ENCODE measurements at places on chromosomes 3 and 15. TPM values are rescaled to one million over a fixed set of nuclear protein-coding genes. Genes with fewer than 3 reads are reported as not detected.

The ITPKA gene
- 1.3 TPM for total RNA-seq

The MGA gene
- 111 TPM for total RNA-seq

The CCDC191 gene
- total RNA-seq, result 9.1 TPM

The SPATA12 gene
- total RNA-seq, result not detected

The CLEC3B gene
- total RNA-seq, result 14.7 TPM

The SLC51A gene
- not detected for total RNA-seq

The GOLGA8S gene
- under 0.01 TPM for total RNA-seq

The DUOXA2 gene
- total RNA-seq, result not detected

The ZBBX gene
- total RNA-seq, result 6.9 TPM

The SYNPR gene
- 45.7 TPM for total RNA-seq

The SLC28A2 gene
- not detected for total RNA-seq

The SSUH2 gene
- total RNA-seq, result 1.3 TPM

The RTP1 gene
- 0.31 TPM for total RNA-seq

The C3orf80 gene
- 5.6 TPM for total RNA-seq

The SLC26A6 gene
- total RNA-seq, result 8.8 TPM

The RBMS3 gene
- 11.6 TPM for total RNA-seq

The FAM107A gene
- 19.7 TPM for total RNA-seq

The ELL3 gene
- 5.0 TPM for total RNA-seq

The EXD1 gene
- 0.63 TPM for total RNA-seq

The IQCF5 gene
- total RNA-seq, result not detected

The MORC1 gene
- not detected for total RNA-seq

The PRTG gene
- total RNA-seq, result 7.2 TPM

The DNAH1 gene
- total RNA-seq, result 6.3 TPM

The FBXW12 gene
- total RNA-seq, result 2.8 TPM

The DCLK3 gene
- 10.3 TPM for total RNA-seq

Data from parietal lobe (tissue), 2 donors.